ENCODE measurements at places on chromosomes 6 and 20.

- no peak for DNase-seq
Observed at GRCh38 chr6:166830891-166831363, 125.4 kb downstream of the RNASET2 start.

- DNase-seq = no peak
Observed at GRCh38 chr6:154602708-154603107, 92.2 kb upstream of the CNKSR3 start.

- DNase-seq = no peak
Observed at GRCh38 chr6:55277646-55278045, 49.6 kb upstream of the GFRAL start.

DNA sequence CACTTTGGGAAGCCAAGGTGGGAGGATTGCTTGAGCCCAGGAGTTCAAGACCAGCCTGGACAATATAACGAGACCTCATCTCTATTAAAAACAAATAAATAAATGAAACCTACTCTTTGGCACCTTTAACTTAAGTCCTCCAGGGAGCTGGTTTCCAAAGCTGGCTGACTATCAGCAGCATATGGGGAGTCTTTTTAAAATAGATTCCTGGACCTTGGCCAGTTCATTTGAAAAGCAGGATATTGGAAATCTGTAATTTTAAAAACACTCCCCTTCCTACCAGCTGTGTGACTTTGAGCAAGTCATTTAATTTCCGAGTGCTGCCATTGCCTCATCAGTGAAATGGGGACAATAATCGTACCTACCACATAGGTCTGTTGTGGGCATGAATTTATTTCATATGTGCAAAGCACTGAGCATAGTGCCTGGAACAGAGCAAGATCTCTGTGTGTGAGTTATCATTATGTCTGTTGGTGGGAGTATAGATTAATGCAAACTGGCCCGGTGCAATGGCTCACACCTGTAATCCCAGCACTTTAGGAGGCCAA, 40.9 kb upstream of the PTPN1 start:
- DNase-seq = no peak

DNA sequence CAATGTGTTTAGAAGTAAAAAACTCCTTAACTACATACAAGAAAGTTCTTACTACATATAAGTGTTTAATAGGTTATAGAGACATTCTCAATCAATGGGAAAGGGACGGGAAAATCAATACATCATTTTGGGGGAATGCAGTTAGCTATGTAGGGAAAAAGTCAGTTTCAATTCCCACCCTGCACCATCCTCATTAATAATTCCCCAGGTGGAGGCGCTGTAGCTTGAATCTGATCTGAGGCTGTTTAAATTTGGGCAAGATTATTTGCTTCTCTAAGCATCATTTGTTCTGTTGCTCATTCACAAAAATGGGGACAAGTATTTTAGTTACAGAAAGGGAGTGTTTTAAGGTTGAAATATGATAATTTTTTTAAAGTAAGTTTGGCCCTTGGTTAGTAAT, 19.1 kb downstream of the OLIG3 start:
- DNase-seq = no peak

DNA sequence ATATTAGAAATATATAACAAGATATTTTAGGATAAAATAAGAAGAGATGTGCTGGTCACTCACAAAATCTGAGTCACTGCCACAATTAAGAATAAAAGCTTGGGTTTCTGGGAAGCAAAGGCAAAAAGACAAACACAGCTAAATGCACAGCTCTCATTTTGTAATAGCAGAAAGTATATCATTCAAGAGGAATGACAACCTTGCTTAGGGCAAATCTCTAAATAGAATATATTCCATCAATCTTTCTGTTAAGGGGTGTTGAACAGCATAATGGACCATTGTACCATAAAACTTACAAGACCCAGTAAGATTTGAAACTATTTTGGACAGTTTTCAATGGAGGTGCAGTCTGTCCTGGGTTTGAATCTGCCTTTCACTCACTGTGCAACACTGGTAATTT, 464.9 kb upstream of the SOX4 start:
- no peak for DNase-seq
